Activated naive CD4-positive, alpha-beta T cell treated with anti-CD3 and anti-CD28 coated beads for 36 hours (primary cell): ENCODE measurements at places on chromosomes 4 and X. TPM values are rescaled to one million over a fixed set of nuclear protein-coding genes. Genes with fewer than 3 reads are reported as not detected.

DNA sequence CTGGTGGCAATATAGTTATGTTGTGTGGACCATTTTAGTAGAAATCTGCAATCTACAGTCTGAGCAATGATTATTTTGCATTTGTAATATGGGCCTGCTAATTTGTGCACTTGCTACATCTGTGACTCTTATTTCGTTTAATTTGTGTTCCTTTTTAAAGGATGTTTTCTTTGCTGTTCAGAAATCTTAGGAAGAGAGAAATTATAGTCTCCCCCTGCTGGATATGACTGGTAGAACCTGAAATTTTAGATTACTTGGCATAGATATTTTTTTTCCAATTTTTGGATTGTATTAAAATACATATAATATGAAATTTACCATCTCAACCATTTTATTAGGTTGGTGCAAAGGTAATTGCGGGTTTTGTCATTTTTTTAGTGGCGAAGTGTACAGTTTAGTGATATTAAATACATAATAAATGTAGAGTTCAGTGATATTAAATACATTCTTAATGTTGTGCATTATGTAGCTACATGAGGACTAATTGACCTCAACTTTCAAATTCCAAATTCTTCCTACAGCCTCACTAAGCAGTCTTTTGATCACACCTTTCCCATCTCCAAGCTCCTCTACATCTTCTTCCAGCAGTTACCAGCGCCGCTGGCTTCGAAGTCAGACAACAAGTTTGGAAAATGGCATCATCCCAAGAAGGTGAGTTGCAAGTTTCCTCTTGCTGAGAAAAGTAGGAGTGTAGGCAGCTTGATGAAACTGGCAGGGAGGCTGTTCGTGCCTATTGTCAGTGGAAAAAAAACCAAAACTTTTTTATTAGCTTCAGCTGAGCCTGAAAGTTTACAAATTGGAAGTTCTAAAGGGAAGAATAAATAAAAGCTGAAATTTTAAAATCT lies 82.2 kb downstream of the FNIP2 start:
- H3K27ac ChIP-seq = no peak overlapping the region
- H3K4me3 ChIP-seq = no peak overlapping the region
- DNase-seq = no peak
- H3K4me1 ChIP-seq = peaks cover 9% of the 10 kb centered on the region
- no peaks in the 10 kb centered on the region for H3K36me3 ChIP-seq

DNA sequence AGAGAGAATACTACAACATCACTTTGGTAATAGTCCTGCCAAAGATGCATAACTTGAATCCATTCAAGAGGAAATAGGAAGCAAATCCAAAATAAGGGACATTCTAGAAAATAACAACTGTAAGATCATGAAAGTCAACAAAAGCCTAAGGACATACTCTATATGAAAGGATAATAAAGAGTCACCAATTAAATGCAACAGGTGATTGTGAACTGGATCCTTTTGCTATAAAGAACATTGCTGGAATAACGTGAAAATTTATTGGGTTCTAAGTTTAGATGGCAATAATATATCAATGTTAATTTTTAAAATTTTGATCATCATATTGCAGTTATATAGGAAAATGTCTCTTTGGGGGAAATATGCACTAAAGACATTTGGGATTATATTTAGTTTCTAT lies 20.0 kb downstream of the BEX4 start:
- DNase-seq = no peak
- no peak overlapping the region for H3K27ac ChIP-seq
- no peaks in the 10 kb centered on the region for H3K36me3 ChIP-seq
- H3K4me1 ChIP-seq = no peaks in the 10 kb centered on the region

DNA sequence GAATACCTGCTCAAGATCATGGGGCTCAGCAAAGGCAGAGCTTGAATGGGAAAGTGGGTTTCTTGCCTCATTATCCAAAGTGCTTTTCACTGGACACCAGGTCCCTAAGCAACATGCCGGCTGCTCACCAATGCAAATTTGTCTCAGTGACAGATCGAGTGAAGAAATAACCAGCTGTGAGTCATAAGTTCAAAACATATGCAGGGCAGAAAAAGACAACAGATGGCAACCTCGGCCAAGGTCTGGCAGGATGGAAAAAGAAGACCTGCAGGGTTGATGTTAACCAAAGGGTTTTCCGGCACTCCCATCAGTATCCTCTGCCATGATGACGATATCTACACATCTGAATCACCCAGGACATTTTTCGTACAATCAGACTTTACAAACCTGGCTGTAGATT lies 124.1 kb downstream of the AFAP1 start:
- DNase-seq = no peak
- no peak overlapping the region for H3K27ac ChIP-seq
- peaks cover 2% of the 10 kb centered on the region for H3K4me1 ChIP-seq
- H3K27me3 ChIP-seq = no peaks in the 10 kb centered on the region
- H3K36me3 ChIP-seq = peaks cover 8% of the 10 kb centered on the region
- H3K4me3 ChIP-seq = no peak overlapping the region

Gene AP1S2
- total RNA-seq = 18.0 TPM

Gene PRKG2
- total RNA-seq = 0.30 TPM

GRCh38 chr4:177923888-177924287 lies 481.7 kb upstream of the AGA start:
- H3K27ac ChIP-seq = no peak overlapping the region
- H3K36me3 ChIP-seq = no peaks in the 10 kb centered on the region
- no peak for DNase-seq
- no peaks in the 10 kb centered on the region for H3K27me3 ChIP-seq

- peaks cover 2% of the 10 kb centered on the region for H3K27me3 ChIP-seq
- H3K4me1 ChIP-seq = peaks cover 14% of the 10 kb centered on the region
- H3K4me3 ChIP-seq = no peak overlapping the region
- no peak for DNase-seq
- H3K36me3 ChIP-seq = no peaks in the 10 kb centered on the region
Measured at GRCh38 chrX:40104630-40104984, 6.8 kb upstream of the BCOR start.

Gene C4orf46
- 20.9 TPM for total RNA-seq

DNA sequence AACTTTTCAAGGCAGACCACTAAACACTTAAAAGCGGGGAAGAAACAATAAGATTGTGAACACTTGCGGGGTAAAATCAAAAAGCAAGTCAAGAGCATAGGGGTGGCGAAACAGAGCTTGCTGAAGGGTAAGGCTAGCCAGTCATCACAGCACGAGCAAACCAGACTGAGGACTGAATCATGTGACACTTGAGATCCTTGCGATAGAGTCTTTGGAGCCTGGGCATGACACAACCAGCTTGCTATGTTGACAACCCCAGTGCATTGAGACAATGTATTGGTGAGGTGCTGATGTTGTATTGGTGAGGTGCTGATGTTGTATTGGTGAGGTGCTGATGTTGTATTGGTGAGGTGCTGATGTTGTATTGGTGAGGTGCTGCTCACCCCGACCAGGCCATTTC lies 72.3 kb downstream of the SLIT2 start:
- H3K27me3 ChIP-seq = no peaks in the 10 kb centered on the region
- no peaks in the 10 kb centered on the region for H3K36me3 ChIP-seq
- no peak overlapping the region for H3K4me3 ChIP-seq
- DNase-seq = no peak
- no peak overlapping the region for H3K27ac ChIP-seq

DNA sequence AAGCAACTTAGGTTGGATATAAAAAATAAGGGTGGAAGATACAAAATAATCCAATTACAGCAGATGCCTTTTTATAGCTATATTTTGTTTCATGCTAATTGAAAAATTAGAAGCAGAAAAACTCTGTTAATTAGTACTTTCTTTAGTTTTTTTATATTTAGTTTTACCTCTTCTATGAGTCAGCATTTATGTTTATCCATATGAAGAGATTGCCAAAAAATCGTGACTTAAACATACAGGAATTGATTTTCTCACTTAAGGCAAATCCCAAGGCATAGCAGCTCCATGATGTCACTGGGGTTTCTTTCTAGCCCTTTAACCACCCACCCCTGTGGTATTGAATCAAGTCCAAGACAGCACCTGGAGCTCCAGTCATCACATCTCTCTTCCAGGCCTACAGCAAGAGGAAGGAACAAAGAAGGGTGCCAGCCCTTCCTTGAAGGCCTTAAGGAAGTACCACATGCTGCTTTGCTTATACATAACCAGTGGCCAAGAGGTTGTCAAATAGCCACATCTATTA lies 365.8 kb upstream of the TENM3 start:
- no peak overlapping the region for H3K27ac ChIP-seq
- no peak for DNase-seq
- H3K4me3 ChIP-seq = no peak overlapping the region
- no peaks in the 10 kb centered on the region for H3K4me1 ChIP-seq
- no peaks in the 10 kb centered on the region for H3K36me3 ChIP-seq

- no peak overlapping the region for H3K4me3 ChIP-seq
- DNase-seq = no peak
- H3K4me1 ChIP-seq = no peaks in the 10 kb centered on the region
- no peak overlapping the region for H3K27ac ChIP-seq
- peaks cover 2% of the 10 kb centered on the region for H3K36me3 ChIP-seq
- no peaks in the 10 kb centered on the region for H3K27me3 ChIP-seq
Measured at GRCh38 chrX:54695816-54696487, 102.1 kb downstream of the ITIH6 start.
